ENCODE measurements at places on chromosomes 1 and 21. TPM values are rescaled to one million over a fixed set of nuclear protein-coding genes. Genes with fewer than 3 reads are reported as not detected.

PIGR gene
- not detected for total RNA-seq

DNA sequence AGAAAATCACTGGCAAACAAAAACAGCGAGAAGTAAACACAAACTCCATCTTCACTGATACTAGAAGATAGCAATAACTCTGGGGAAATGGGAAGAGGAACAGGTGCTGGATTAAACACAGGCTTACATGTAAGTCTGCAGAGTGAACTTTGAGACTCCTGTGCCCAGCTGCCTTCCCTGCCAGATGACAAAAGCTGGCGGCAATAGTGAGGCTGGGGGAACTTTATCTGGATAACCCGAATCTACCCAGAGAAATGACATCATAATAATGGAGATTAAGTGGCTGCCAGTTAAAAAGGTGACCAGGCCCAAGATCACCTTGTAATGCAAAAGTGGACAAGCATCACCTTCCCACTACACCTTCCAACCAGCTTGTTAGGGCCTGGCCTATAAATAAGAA is 184.5 kb downstream of the CHRM3 start:
- H3K27ac ChIP-seq: no peak overlapping the region
- no peaks in the 10 kb centered on the region for H3K36me3 ChIP-seq
- peaks cover 7% of the 10 kb centered on the region for H3K4me1 ChIP-seq
- no peak overlapping the region for H3K4me3 ChIP-seq
- DNase-seq: no peak

OLIG2 gene
- not detected for total RNA-seq

GRCh38 chr1:22920026-22920733 is 52.5 kb downstream of the LACTBL1 start:
- no peak overlapping the region for H3K4me3 ChIP-seq
- no peaks in the 10 kb centered on the region for H3K36me3 ChIP-seq
- H3K27me3 ChIP-seq: peaks cover 6% of the 10 kb centered on the region
- H3K27ac ChIP-seq: no peak overlapping the region
- H3K4me1 ChIP-seq: no peaks in the 10 kb centered on the region

- H3K4me3 ChIP-seq: no peak overlapping the region
- DNase-seq: no peak
- H3K27ac ChIP-seq: no peak overlapping the region
Measured at GRCh38 chr1:61399199-61399598, 316.8 kb downstream of the NFIA start.

CR1 gene
- total RNA-seq: 0.18 TPM
